ENCODE measurements at places on chromosomes 13 and 19. TPM values are rescaled to one million over a fixed set of nuclear protein-coding genes. Genes with fewer than 3 reads are reported as not detected.

Gene TNFRSF19
- total RNA-seq: 8.4 TPM

- DNase-seq: no peak
Observed at GRCh38 chr13:110444226-110444653, 117.3 kb downstream of the RAB20 start.

Gene CLDN10
- total RNA-seq: 24.3 TPM

Gene ZNF709
- 1.9 TPM for total RNA-seq

DNA sequence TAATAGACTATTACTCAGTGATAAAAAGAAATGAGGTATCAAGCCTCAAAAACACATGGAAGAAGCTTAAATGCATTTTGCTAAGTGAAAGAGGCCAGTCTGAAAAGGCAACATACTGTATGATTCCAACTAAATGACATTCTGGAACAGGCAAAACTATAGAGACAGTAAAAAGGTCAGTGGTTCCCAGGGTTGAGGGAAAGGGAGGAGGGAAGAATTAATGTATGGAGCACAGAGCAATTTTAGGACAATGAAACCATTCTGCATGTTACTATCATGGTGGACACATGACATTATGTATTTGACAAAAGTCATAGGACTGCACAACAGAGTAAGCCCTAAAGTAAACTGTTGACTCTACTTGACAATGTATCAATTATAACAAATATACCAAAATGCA, 5.7 kb upstream of the SERPINE3 start:
- DNase-seq: no peak

DNA sequence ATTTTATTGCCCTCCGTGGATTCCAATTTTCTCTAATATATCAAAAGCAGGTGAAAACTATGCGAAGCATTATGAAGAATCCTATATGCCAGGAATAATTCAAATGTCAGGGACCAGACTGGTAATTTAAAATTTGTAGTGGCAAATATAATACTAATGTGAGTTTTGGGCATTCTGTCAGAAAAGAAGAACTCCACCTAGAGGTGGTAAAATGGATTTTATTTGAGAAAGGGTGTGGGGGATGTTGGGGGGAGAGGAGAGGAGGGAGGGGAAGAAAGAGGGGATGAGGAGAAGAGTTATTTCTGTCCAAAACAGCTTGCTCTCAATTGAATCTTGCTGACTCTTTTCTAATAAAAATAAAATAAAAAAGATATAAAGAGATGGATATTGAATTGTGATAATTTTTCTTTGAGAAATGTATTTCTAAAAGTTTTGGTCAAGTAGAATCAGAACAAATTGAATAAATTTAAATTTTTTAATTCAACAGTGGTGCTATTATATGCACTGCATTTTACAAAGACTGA, 929.3 kb upstream of the SLITRK5 start:
- no peak for DNase-seq

Measured in epithelial cell of proximal tubule (primary cell).